ENCODE measurements at places on chromosomes 5 and 9.

GRCh38 chr9:114224247-114224610 is 68.9 kb downstream of the COL27A1 start:
- DNase-seq, result no peak

DNA sequence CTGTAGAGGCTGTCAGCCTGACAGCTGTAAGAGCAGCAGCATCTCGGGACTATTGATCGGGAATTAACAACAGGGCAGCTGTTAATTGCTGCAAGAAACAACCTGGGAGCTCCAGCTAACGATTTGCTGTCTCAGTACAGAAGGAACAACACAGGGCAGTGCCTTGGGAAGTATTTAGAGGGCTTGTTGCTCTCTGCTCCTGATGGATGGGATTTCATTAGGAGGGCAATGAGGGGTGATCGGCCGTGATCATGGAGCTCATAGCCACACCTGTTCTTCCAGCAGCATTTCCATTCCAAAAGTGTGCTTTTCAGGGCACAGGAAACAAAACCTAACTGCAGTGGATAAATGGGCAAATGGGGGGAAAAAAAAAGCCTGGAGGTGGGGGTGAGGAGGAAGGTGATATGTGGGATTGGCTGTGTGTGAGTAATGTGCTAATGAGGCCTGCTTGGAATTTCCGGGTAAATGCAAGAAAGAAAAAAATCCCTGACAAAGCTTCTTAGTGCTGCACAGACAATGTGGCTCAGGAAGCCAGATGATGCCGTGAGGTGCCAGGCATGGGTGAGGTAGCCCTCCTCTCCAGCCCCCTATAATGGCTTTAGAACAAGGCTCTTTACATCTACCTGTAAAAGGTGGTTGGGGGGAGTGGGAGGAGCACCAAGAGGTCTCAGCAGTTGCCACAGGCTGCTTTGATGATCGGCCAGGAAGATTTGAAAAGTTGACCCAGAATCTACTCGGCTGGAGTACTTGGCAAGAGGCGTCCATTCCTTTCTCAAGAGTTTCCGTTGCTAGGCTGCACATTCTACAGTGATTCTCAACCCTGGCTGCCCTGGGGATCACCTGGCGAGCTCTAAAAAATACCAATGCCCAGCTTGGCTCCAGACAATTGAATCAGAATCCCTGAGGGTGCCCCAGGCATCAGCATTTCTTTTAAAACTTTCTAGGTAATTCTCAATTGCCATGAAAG is 139.5 kb upstream of the KLF9 start:
- no peak for DNase-seq

GRCh38 chr9:93676310-93677047 is 100.1 kb downstream of the PHF2 start:
- no peak for DNase-seq

GRCh38 chr9:20302197-20302596 is 320.1 kb downstream of the MLLT3 start:
- no peak for DNase-seq

GRCh38 chr9:112873773-112874405 is 16.8 kb downstream of the SLC46A2 start:
- DNase-seq, result no peak

- DNase-seq, result no peak
Measured at GRCh38 chr9:91144769-91145168, 216.9 kb downstream of the AUH start.

DNA sequence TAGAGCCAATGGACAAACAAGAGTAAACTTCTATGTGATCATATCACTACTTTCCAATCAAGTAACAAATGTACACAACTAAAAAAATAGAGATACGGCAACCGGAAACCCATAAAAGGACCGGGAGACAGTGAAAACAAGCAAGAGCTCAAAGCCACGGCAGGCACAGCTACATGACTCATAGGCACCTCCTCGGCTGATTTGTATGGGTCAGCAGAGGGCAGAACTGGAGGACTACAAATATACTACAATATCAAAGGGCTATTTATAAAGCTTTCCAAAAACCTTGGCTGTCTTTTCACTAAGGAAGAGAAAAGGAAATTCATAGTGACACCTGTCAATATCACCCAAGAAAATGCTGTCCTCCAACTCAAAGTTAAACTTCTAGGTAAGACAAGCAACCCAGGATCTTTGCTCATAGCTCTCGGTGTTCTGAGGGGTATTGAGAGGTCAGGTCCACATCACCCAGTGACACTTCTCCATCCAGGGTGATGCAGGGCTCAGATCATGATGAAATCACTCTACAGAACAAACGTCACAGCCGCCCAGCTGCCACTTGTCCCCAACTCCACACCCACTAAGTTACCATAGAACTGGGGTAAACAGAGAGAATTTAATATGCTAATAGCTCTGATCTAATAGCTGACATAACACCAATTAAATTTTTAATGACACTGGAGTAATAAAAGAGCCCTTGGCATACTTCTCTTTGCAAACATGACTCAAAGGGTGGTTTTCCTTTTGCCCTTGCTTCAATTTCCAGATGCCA is 41.3 kb downstream of the PFDN1 start:
- no peak for DNase-seq

DNA sequence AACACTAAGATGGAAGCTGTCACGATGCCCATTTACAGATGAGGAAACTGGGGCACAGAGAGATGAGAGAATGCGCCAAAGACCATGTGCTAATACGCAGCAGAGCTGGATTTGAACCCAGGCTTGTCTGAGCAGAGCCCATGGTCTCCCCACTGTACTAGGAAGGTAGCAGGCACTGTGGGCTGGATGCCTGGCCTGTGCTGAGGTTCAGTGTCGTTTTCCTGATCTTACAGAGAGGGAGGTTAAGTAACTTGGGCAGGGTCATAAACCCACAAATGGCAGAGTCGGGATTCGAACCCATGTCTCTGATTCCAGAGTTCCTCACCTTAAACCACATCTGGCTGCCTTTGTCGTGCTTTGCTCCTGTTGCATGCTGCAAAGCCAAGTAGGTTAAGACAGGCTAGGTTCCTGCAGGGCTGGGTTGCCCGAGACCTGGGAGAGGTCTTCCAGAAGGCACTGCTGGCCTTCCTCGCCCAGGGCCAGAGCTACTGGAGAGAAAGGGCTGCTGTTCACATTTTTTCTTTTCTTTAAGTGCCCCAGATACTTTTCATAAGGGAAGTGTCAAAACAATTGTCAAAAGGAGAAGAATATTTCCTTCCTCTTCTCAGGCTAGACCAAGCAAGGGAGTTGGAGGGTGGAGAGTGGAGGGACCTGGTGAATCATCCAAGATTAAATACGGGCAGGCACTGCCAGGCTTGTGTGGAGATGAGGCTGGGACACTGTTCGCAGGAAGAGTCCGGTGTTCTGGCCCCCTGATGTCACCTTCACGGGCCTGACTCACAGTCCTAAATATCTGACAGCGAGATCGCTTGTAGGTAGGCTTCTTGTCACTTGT is 3.2 kb downstream of the NEK6 start:
- no peak for DNase-seq

DNA sequence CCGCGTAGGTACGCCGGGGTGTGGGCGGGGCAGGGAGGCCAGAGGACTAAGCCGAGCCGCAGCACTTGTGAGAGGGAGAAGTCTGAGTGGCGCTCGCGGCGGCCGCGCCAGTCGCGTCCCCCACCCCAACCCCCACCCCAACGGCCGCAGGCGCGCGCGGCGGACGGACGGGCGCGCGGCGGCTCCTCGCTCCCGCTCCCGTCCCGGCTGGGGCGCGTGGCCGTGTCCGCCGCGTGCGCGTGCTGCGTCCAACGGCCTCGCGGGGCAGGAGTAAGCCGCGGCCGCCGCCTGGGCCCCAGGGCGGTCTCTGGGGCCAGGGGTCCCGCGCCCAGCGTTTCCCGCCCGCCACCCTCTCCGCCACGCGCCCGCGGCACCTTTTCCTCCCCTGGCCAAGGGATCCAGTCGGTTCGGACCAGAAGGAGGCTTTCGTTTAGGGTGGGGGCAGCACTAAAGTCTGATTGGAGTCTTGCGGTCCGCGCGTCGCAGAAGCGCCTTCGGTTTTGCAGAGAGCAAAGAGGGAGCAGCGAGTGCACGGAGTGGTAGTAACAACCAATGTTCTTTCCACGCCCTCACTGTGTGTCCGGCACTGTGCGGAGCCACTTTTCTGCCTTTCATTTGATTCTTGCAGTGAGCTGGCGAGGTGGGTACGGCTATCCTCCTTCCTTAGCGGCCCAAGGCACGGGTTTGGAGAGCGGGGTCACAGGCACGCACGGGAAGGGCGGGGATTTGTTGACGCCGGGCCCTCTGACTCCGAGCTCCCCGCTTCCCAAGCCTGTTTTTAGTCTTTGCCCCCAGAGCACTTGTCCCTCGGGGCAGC is 483 bp downstream of the G3BP1 start:
- no peak for DNase-seq

- DNase-seq, result no peak
Measured at GRCh38 chr5:135497971-135498636, 37.7 kb downstream of the NEUROG1 start.

DNA sequence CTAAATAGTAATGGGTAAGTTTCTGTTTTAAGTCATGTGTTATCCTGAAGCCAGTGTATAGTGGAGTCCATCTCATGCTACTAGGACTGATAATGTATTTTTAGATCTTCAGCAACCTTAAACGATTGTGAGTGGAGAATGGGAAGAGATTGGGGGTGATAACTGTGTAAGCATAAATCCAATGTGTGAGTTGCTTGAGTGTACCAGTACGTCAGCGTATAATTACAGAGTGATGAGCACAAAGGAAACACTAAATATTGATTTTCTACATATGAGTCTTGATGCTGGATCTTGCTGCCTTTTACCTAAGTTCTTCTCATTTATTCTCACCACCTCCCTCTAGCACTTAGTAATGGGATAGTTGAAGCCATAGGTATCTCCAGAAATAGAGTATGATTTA is 16.3 kb upstream of the IZUMO3 start:
- DNase-seq, result no peak

DNA sequence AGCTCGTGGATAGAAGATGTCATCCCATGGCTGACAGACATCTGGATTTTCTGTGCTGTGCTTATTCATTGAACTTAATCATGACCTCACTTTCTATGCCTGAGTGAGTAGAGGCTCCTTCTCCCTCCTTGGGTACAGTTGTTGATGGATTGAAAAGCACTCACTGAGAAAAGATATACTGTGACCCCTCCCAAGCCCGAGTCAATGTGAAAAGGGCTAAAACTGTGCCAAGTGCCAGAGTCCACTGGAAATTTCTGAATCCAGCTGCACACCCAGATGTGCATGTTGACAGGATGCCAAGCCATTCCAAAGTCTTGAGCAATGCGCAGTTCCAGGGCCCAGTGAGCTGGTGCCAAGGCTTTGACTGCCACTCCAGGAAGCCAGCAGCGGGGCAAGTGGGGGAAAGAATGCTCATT is 473.0 kb downstream of the NTRK2 start:
- no peak for DNase-seq

DNA sequence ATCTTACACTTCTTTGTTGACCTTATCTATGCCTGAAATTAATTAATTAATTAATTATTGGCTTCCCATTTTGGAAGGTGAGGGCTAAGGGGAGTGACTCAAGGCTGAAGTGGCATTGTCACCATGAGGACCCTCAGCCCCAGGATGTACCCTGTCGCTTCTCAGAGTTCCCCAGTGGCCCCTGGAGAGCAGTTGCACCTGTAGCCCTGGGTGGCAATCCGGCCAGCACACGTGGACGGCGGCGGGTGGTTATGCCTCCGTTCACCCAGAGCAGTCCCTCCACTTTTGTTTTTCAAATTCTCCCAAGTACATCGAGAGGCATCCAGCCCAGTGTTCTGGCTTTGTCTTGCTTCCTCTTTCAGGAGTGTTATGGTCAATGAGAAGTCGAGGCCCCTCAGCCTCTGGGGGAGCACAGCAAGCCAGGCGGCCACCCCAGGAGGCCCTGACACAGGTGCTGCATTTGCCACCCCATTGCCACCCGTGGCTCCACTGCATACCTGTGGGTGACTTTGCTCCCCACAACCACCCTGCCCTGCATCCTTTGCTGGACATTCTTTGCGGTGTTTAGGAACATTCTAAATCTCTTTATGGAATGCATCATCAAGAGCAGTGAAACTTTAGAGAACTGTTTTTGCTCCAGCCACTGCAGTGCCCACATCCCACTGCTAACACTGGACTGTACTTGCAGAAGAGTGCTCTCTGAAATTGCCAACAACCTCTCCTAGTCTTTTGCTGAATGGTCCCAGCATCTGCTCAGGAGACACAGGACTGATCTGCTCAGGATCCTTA is 11.5 kb upstream of the IRX2 start:
- no peak for DNase-seq

DNA sequence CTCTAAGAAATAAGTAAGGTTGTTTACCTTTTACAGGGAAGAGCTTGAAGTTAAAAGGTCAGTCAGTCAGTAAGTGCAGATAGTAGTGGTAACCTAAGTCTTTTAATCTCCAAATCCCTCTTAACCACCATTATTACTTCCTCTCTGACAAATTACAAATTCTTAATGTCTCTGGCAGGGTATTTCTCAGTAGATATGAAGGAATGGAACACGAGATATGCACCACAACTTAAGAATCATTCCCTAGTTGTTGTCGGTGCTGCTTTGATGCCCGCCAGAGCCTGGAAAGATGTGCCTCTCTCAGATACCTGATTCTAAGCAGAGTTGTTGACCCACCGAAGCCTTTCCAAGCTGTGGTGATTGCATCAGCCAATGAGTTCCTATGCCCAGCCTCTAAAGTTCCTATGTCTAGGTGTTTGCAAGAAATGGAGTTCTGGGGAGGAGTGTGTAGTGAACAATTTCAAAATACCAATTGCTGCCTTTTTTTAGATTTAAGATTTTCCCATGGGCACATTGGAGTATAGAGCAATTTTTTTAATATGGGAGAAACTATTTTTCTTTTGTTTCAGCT is 78.5 kb downstream of the CD180 start:
- no peak for DNase-seq

DNA sequence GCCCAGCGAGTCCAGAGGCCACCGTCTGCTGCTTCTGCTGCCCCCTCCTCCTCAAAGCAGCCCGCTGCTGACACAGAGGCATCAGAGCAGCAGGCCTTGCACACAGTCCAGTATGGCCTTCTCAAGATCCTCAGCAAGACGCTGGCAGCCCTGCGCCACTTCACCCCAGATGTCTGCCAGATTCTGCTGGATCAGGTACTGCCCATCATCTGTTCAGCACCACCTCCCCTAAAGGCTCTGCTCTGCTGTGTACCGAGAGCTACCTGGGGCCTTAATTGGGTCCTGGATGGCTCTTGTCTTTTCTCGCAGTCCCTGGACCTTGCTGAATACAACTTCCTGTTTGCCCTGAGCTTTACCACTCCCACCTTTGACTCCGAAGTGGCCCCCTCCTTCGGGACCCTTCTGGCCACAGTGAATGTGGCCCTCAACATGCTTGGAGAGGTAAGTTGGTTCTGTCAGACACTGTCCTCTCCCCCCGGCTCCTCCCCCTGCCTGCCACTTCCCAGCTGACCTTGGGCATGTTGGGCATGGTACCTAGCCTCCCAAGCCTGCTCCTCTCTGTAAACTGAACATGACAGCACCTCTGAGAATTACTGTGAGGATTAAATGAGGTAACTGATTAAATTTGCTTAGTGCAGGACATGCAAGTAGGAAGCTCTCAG is 22.7 kb downstream of the SH3GLB2 start:
- DNase-seq, result no peak

- DNase-seq, result no peak
Measured at GRCh38 chr9:136609838-136610311, 52.8 kb upstream of the EGFL7 start.
